ENCODE measurements at places on chromosomes 5 and 9.
A peak's percentile ranks its signal among the peaks of the same experiment; 100 is the strongest.

GRCh38 chr5:150410524-150411244 lies 2.0 kb downstream of the CD74 start:
- DNase-seq: peak; percentile 68

DNA sequence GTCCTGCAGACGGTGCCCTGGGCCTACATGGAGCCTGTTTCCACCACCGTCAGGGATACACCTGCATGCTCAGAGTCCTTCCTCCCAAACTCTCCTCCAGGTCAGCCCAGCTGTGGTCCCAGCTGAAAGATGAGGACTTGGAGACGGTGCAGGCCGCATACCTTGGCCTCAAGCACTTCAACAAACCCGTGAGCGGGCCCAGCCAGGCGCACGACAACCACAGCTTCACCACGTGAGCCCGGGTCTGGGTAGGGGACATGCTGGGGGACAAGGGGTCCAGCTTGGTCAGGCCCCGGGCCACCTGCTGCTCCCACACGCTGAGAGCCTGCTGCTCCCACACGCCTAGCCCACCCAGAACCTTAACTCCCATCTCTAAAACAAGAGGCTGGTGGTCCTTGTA lies 16.6 kb upstream of the CARD19 start:
- DNase-seq: no peak

DNA sequence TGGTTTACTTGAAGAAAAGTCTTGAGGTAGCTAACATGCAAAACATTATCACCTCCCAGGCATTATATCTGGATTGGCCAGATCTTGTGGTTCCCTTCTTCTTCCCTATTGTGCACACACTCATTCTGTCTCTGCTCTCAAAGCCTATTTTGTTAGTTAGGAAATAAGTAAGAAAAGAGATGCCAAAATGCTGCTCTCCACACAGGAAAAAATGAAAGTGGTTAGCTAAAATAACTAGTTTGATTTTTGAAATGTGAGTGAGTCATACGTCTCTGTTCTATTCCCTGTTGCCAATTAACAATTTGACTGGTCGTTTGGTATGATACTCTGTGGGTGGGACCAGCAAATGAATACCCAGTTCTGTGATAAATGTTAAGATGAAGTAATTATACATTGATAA lies 28.1 kb downstream of the LMNB1 start:
- DNase-seq: no peak

- no peak for DNase-seq
Measured at GRCh38 chr5:116370886-116371285, 203.7 kb downstream of the SEMA6A start.

DNA sequence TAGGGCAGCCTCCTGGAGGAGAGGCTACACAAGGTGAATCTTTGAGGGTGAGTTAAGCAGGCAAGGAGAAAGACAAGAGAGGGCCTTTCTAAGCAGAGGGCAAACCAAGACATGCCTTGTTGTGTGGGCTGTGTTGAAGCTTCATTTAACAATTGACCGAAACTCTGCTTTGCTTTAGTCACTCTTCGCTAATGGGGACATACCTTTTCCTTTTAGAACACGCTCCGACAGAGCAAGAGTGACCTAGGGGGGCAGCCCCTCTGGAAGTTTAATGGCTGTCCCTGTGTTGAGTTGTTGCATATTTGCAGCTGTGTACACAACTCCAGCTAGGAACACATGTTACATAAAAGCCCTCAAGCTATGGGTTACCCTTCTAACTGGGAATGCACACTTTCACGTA lies 218.1 kb upstream of the WWC1 start:
- DNase-seq: no peak

DNA sequence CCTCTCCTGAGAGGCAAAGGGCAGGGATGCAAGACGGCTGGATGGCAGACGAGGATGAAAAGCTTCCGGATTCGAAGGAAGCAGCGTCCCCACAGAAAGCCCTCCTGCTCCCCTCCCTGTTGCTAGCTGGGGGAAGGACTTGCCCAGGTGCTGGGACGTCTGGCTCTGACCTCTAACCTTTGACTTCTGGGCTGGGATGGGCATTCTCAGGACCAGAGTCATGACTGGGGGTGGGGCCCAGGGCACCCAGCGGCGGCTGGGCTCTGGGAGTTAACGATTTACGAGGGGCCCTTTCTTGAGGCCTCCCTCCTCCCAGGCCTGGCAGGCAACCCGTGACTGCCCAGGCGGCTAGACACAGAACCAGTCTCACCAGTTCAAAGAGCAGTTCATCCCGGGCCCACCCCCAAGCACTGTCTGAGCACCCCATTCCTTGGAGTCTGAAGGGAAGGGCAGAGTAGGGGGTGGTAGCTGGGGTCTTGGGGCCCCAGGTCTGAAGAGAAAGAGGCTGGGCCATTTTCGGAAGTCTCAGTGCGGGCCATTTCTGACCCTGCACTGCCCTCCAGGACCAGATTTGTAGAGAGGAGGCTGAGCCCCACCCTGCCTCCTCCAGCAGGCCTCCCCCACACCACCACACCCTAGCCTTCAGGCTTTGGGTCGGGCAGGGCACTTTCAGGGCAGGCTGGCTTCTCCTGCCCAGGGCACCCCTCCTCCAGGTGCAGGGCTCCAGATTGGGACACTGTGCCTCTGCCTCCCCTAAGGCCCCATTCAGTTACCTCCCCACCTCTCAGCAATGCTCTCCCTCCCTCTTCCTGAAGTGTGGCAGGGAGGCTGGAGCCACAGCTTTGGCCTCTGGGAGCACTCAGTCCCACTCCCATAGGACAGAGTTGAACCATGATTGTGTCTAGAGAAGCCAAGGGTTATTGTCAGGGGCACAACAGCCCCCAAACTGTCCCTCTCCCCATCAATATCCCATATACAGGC lies 5.0 kb upstream of the CXXC5 start:
- DNase-seq: peak; percentile 65

Measured in ELF-1 (cell line).